ENCODE measurements at places on chromosomes 3 and 15.
A peak's percentile ranks its signal among the peaks of the same experiment; 100 is the strongest.

DNA sequence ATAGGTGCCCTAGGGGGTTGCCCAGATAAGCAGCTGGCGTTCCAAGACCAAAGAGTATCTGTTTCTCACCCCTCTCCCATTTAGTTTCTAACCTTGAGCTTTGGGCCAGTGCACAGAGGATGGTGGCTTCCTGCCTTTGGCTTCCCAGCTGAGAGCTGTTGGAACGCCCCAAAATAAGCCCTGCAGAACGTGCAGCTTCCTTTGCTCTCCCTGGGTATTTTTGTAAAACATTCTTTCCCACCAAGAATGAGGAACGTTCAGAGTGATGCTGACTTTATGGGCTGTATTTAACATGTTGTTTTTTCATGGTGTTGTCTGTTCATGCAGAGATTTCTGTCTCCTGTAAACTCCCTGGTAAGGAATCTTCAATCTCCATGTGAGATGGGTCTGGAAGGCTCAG, 63.8 kb downstream of the LPP start:
- no peak for DNase-seq

DNA sequence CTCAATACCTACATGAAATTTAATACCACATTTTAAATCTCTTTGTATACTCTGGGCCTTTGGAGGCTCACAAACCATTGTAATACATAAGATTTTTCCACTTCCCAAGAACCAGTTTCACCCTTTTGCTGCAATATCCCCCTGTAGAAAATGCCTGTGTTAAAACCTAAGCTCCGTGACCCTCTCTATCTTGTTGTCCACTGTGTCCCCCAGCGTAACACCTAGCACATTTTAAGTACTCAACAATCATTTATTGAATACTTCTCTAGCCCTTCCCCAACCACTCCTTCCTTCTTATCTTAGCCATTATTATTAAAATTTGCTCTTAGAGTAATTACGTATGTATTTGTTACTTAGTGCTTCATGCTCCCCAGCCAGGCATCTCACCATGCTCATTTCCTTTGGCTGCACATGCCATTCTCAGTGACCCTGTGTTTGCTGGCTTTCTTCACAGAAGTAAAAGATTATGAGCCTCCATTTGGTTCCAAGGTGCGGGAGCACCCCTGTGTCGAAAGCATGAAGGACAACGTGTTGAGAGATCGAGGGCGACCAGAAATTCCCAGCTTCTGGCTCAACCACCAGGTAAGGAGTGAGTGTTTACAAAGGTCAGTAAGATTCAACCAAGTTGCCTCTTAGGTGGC, 81.6 kb downstream of the TGFBR2 start:
- no peak for DNase-seq

DNA sequence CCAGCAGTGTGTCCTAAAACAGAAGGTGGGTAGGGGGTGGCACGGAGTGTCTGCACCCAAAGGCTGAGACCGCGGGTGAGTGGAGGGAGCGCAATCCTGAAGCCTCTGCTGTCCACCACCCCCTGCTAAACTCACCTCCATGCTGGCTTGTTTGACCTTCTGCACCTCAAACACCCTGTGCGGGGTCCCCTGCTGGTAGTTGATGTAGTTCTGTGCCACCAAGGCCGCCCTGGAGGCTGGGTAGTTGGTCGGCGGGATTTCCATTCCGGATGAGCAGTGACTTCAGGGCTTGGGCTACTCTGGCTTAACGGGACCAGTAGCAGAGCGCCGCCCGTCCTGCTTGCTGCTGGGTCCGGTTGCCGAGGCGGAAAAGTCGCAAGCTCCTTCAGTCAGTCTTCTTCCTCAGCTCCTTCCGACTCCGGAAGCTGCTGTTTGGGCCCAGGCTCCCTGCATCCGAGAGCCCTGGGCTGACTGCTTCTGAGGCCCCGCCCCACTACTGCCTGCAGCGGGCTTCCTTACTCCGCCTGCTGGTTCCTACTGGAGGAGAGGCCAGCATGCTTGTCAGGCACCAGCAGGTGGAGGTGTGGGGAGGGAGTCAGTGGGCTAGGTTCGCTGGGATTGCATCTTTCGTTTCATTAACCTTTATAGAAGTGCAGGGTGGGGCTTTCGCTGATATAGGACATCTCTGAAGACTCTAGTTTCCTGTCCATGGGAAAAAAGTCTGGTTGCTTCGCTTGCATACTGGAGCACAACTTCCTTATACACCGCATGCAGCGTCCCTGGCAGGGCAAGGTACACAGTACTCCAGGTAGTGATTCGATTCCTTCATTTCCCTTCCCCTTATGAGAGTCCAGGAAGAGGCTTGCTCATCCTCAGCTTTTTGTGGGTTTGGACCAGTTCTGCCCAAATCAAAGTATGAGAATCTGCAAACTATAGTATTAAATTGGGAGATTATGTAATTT, at the start of gene LXN:
Gene LXN, minus strand, starts transcription at position 434 of the 962 bp plus-strand sequence. Its CDS starts 170 bp downstream, at position 264.
- peak; percentile 82 for DNase-seq

- DNase-seq, result peak; percentile 73
Observed at GRCh38 chr3:158097593-158098308, 8.5 kb downstream of the SHOX2 start.

DNA sequence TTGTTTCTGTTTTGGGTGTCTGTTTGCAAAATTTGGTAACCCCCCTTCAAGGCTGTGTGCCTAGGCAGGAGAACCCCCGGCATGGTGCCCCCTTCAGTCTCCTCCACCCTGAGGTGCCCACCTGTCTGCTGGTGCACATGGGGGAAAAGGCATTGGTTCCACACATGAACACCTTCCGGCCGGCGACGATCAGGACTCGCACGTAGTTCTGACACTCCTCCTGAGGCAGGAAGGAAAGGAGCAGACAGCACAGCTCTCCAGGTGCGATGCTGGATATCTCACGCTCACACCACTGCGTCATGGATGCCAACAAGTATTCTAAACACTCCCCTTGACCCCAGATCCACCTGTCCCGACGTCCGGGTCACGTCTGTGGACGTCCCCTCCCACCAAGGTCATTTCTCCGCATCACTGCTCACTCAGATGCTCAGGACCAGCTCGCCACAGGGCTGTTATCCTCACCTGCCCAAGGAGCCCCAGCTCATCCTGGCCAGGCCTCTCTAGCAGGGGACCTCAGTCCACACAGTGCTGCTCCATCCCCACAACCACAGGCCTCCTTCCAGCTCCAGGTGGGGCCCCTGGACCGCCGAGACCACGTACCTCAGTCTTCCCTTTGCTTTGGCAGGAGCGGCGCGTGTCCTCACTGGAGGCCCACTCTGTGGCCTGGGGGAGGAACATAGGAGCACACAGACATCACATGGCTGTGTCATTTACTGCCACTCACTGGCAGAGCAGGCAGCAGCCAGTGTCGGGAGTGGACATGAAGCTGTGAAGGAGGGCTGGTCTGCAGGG, 99.0 kb downstream of the SEMA5B start:
- DNase-seq, result no peak

GRCh38 chr3:11541321-11542303, 102.1 kb downstream of the VGLL4 start:
- no peak for DNase-seq

- DNase-seq, result no peak
Observed at GRCh38 chr3:5270666-5271371, 83.3 kb downstream of the EDEM1 start.

DNA sequence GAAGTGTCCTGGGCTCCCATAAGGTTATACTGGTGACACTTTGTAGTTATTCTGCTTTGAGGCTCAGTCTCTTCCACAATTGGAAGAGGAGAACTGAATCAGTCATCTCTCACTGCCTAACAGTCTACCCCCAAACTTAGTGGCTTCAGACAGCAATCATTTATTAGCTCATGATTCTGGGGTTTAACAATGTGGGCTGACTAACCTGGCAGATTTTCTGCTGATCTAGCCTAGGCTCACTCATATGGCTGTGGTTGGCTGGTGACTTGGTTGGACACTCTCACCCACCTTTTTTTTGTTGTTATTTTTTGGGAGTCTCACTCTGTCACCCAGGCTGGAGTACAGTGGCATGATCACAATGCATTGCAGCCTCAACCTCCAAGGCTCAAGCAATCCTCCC, 7.1 kb downstream of the GPD1L start:
- no peak for DNase-seq

DNA sequence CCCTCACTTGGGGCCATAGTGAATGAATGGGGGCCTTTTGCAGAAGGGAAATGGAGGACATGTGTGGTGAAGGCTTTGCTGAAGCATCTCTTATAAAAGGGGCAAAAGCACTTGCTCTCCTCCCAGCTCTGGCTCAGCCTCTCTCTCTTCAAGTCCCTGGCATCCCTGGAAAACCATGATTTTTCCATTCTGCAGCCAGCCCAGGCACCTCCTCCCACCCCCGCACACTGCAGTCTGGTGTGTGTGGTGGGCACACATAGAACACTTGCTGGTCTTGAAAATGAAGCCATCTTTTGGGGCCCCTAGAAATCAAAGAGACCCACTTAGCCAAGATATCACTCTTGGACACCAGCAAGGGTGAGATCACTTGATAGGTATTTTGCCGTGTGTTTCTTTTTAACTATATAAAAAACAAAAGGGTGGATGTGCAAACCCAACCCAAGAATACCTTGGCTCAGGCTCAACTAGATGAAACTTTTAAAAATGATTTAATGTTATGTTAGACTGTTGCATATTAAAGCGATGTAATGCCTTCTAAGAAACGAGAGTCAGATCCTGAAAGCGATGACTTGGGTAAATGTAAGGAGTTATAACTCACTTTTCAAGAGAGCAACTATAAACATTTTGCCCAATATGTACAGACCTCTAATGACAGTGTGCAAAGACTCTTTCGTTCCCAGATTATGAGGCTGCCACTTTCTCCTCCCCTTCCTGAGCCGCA, 16.4 kb upstream of the ALDH1A3 start:
- DNase-seq, result no peak

GRCh38 chr15:70632491-70633102, 130.8 kb downstream of the UACA start:
- no peak for DNase-seq

- DNase-seq, result no peak
Observed at GRCh38 chr3:52339612-52340011, 23.5 kb downstream of the DNAH1 start.

GRCh38 chr3:147529551-147529950, 120.4 kb downstream of the ZIC1 start:
- DNase-seq, result no peak

- no peak for DNase-seq
Observed at GRCh38 chr15:96046620-96047240, 283.8 kb upstream of the NR2F2 start.

- DNase-seq, result no peak
Observed at GRCh38 chr3:172550347-172550943, 27.2 kb upstream of the TNFSF10 start.

GRCh38 chr15:101652786-101653430, 727 bp upstream of the TM2D3 start:
- peak; percentile 68 for DNase-seq

DNA sequence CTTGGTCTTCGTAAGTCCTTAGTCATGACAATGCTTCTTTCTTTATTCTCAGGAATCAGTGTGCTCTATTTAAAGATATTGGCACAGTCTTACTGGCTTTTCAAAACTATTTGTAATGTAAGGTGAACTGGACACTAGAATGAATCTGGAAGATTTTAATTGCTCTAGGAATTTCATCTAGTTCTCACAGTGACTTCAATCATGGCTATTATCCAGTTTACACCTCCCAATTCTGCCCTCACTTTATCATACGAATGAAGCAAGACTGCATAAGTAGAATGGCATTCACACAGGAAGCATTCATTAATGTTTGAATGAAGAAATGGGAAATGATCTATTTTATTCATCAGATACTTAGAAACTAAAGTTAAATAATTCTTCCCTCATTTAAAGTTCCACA, 26.7 kb upstream of the DRD3 start:
- DNase-seq, result no peak

DNA sequence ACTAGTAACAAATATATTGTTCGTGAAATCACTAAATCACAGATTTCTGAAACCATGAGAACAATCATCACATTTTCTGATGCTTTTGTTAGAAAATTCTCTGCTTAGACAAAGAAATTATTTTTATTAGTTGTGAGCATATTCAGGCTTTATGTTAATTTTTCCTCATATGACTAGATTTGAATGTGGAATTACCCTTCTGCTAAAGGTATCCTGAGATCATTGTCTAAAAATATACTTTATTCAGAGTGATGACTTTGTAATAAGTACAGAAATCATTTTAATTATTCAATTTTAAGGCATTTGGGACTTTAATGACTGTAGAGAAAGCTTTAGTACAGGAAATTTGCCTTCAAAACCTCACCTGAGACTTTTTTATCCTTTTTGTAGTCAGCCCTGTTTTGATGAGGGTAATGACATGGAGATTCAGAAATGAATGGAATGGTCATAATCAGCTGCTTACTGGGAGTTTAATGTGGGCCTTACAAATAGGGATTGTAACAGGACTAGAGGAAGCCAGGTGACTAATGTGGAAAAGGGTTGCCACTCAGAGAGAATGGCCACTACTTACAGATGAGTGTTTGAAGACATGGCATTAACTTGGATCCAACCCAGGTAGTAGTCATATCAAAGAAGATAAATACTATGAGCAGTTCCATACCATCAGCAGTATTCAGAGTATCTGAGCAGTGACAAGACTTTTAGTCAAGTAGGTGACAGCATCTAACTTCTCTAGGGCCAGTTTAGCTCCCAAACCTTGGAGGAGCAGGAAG, 148.3 kb downstream of the MBNL1 start:
- no peak for DNase-seq

DNA sequence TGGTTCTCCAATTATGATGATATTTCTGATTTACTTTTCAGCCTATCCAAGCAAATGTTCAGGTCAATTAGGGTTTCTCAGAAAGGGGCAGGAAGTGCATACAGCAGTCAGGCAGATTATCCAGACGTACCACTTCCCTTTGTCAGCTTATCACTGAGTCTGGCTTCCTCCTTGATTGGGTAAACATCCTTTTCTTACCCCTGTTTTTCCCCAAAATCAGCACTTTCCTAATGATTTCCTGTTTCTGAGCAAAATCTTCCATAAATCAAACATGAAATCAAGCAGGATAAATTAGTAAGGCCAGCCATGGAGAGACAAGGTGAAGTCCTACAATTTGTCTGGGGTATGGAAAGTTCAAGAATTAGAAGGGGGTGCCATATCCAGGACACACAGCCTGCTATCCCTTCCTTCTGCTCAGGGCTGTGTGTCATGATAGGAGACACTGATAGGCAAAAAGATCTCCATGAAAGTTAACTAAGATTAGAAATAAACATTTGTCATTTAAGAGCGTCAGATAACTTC, 29.0 kb downstream of the ADIPOQ start:
- no peak for DNase-seq

GRCh38 chr15:64344651-64345294, 11.2 kb downstream of the CSNK1G1 start:
- no peak for DNase-seq

DNA sequence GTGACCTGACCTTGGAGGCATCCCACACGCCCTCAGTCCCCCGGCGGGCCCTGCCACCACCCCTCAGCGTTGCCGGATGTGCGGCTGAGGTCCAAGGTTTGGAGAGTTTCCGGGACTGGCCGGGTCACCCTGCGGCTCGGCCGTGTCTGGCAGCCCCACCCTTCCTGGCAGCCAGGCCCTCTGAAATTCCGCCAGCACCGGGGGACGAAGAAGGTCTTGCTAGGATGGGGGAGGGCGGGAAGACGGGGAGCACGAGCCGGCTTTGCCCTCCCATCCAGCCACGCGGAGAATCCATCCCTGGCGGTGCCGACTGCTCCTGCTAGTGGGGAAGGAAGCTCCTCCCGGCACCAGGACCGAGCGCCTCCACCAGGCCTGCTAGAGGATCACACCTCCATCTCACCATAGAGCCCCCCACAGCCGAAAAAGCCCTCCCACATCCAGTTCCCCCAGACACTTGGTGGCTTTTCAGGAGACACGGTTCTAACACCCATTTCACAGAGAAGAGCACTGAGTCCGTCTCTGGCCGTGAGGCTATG, 81.5 kb downstream of the CPN2 start:
- peak; percentile 86 for DNase-seq

GRCh38 chr3:59632760-59633573, 583.1 kb upstream of the CFAP20DC start:
- DNase-seq, result no peak

Data from left forelimb (tissue), 1 donor.